ENCODE measurements at places on chromosomes 1 and 21.

- DNase-seq, result no peak
Observed at GRCh38 chr1:226293553-226293920, 15.4 kb downstream of the LIN9 start.

DNA sequence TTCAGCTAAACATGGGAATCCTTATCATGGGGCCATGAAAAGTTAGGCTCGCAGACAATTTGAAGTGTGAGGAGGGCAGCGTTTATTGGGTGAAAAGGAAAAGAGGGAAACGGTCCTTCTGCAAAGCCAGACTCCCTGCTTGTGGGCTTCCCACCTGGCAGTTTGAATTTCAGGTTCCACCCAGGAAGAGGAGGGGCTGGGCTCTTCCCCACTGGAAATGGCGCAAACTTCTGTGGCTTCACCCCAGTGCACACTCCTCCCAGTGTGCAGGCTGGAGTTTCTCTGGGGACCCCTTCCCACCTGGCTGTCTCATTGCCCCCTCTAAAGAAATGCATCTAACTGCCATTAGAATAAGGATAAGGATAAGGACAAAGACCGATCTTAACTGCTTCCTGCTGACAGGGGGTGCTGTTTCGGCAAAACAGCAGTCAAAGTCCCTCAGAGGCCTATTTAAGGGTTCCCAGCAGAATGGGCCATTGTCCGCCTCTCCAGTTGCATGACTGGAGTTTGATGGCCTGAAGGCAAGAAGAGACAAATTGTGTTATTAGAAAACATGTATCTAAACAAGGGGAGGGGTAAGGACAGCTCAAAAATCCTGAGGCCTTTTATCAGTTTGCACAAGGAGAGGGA is 20.4 kb downstream of the AIM2 start:
- DNase-seq, result no peak

DNA sequence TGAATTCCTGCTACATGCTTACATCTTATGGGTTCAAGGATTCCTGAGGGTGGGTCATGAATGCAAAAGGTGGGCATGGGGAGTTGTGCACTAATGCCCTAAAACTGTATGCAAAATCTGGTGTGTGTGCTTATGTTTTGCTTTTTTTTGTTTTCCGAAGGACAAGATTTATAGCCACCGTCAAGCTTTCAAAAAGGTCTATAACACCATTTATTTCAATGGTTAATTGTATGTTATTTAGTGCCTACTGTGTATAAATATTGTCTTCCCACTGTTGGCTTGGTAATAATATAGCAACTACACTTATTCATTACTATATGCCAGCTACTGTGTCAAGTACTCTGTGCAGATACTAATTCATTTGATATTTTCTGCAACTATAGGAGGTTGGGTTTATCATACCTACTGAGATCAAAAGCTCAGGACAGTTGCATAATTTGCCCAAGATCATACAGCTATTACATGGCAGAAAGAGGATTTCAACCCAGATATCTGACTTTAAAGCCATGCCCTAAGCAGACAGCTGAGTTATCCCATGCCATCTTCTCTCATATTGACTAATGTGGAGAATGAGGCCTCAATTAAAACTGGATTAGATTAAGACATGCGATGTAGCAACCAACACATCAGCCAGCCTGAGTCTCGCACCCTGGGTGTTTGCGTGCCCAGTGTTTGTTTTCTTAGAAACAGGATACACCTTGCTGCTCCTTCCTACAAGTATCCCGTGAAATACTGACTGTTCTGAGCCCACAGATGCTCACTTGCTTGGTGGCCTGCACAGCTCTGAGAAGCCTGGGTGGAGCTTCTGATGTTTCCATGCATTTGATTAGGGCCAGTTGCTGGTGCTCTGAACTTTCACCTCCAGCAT is 34.6 kb downstream of the GADD45A start:
- no peak for DNase-seq

- DNase-seq, result no peak
Observed at GRCh38 chr1:109624201-109625010, 4.8 kb downstream of the AMPD2 start.

DNA sequence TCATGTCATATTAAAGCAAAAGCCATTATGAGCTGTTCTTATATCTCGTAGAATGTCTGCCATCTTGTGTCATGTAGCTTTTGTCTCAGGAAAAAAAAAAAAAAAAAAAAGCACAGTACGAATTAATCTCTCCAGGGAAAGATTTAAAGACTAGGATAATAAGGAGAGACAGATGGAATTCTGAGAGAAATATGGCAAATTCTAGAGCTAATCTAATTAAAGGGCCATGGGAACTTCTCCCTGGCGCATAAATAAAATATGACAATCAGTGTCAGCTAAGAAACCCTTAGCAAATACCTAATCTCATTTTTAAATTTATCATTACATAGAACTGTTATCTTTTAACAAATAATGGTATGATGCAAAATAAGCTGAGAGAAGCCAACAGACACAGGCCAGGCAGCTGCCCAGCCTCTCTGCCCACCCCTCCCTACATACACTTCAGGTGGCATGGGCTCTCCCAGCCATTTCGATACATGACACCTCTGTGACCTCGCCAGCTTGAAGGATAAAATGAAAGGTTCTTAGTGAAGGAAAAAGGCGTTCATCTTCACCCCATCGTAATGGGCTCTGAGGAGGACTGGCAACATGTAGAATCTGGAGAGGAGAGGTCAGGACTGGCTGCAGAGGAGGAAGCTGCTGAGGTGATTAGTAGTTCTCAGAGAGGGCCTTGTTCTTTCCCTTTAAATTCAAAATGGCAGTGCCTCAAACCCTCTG is 39.8 kb downstream of the DISC1 start:
- no peak for DNase-seq

GRCh38 chr1:173195596-173196088 is 11.5 kb downstream of the TNFSF4 start:
- DNase-seq, result no peak

DNA sequence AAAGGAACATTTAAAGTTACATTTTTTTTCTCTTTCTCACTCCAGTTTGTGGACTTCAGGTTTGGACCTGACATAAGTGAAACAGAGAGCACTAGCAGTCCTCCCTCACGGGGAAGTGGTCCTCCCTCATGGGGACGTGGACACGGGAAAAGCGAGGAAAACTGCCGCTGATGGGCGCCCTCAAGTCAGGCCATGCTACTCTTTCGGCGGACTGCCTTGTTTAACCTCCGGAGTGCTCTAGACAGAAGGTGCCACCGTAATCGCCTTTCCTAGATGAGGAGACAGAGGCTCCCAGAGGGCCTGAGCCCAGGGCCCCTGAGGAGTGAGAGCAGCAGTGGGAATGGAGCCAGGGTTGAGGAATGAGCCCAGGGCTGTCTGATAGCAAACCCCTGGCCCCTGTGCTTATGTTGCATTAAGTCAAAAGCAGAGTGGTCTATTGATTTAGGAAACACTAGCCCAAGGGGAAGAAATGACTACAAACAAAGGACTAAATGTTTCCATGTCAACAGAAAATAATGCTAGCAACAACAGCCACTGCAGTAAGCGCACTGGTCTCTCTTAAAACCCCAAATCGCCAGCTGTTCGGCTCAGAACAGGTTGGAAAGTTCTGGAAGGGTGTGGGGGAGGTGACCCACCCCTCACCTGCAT is 84.1 kb downstream of the DMRTB1 start:
- DNase-seq, result no peak

DNA sequence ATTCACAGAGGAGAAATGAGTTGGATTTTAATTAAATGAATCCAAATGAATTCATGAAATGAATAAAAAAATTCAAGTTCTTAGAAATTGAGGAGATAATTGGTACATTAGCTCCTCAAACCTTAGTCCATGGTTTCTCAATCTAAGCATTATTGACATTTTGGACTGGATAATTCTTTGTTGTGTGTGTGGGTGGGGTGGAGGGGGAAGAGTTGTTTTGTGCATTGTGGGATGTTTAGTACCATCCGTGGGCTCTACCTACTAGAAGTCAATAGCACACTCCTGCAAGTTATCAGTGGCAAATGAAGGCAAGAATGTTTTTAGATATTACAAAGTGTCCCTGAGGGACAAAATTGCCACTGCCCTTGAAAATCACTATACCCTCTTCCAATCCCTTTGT is 431.9 kb downstream of the PLPP3 start:
- DNase-seq, result no peak

DNA sequence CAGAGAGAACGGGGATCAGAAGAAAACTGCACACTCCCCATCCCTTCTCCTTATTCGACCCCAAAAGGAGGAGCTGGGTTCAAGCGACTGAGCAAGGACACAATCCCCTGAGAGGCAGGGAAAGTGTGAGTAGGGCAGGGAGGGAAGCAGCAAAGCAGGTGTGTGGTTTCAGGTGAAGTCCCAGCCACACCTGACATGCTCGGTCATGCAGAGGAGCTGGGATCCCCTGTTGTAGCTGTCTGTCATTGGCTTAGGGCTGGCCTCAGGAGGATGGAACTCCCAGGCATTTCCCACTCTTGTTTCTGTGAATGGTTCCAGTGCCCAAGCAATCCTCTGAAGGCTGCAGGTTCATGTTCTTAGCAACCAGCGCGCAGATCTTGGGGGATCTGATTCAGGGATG is 150.7 kb downstream of the DSCAM start:
- DNase-seq, result no peak

DNA sequence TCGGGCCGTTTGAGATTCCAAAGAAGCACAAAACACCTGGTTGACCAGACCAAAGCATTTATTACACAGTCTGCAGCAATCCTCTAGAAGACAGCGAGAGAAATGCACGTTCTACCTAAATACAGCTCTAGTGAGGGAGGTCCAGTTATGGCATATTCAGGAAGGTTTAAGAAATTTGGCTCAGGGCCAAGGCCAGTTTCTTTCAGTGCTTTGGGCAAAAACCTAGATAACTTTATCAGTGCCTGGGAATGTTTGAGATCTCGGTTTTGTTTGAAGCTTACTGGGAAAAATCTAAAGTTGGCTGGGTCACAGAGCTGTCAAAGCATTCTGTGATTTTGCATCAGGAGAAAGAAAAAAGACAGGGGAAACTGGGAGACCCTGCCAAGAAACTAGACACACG is 514.0 kb upstream of the TMPRSS15 start:
- no peak for DNase-seq

DNA sequence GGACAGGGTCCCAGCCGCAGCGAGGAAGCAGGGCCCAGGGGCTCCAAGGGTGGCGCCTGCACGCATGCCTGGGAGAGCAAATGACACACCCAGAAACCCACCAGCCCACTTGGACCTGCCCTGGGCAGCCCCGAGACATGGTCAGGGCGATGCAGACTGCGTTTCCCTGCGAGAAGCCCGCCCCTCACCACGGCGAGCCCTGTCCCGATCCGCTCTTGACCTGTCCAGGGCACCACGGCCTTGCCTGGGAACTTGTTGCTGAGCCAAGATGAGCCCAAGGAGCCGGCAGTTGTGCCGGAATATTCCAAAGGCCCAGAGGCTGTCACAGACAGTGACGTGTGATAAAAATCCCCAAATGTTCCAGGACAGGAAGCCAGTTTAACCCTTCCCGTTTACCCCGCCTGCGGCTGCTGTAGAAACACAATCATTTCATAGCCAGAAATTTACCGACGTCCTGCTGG is 78.1 kb downstream of the SIK1 start:
- no peak for DNase-seq

- DNase-seq, result no peak
Observed at GRCh38 chr1:188735567-188735966, 1742.1 kb downstream of the BRINP3 start.

DNA sequence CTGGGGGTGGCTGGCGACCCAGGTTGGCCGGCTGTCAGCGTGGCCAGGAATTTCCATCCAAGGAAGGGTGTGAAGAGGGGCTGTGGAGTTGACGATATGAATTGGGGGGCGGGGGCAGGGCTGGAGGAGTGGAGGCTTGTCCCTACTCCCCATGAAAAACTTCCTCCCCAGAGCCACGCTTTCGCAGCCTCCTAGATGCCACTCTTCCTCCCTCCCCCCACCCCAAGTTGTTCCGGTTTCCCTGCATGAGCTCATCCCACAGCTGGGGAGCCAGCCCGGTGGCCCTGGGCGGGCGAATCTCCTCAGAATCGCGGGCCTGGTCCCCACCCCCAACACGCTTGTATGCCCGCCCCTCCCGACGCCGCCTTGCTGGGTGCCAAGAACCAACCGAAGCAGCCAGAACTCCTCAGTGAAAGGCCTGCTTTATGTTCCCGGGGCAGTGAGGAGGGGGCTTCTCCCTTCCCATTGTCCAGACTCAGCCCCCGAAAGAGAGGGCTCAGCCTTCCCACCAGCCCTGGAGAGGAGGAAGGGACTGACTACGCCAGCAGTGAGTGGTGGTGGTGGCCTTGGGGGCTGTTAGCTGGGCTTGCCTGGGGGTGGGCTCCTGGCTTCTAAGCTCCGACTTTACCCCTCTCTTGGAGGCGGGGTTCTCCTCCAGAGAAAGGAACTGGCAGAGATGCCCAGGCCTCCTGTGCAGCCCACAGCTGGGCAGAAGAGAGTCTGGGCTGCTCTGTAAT is 1.8 kb upstream of the CSMD2 start:
- peak; percentile 74 for DNase-seq

DNA sequence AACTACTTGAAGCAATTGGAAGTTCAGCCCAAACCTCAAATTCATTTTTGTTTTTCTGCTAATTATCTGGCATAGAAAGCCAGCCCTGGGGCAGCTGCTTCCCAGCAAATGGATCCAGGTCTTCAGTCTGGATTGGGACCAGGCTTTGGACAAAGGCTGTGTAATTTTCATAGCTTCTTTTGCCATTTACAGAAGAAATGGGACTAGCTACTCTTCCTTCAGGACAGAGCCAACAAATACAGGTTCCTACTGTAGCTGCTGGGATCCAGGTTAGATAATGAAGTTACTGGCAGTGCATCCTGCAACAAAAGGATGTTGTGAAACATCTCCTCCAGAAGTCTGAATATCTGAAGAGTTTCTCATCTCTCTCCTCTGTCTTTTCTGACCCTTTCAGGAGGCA is 171.5 kb upstream of the CAMK1G start:
- no peak for DNase-seq

- no peak for DNase-seq
Observed at GRCh38 chr21:33411949-33412430, 8.8 kb downstream of the IFNGR2 start.

- no peak for DNase-seq
Observed at GRCh38 chr1:172946814-172947507, 103.8 kb downstream of the TNFSF18 start.

DNA sequence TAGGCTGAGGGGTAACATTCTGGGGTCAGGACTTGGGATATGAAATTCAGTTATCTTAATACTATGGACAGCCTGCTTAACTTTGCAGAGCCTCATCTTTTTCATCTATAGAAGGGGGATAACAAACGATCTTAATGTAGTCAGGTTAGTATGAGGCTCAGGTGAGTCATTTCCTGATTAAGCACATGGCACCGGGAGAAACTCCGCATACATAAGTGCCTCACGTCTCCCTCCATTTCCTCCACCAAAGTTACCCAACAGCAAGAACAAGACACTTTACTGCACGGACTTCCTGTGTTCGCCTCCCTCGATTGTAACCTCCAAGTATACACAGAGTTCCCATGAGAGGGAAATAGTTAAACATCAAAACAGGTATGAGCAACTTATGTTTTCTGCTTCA is 112.7 kb upstream of the COA6 start:
- DNase-seq, result no peak

DNA sequence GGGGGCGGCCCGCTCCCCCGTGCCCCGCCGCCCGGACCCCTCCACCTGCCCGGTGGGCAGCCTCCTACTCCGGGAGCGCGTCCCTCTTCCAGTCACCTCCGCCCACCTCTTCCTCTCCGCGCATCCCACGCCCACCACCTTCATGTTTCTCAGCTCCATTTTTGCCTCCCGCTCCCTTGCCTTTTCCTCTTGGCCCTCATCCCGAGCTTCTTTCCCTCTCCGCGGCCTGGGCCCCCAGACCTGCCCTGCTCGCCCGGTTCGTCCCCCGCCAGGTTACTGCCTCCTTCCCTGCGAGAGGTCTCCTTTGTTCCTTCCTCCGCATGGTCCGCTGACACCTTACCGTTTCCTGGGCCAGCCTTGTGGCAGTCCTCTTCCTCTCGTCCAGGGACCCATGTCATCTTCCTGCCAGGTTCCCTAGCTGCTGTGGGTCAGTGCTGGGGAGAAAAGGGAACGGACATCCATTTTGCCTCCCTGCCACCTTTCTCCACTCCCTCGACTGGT is 563 bp downstream of the QSOX1 start:
- DNase-seq, result no peak

All from anterior cingulate cortex (tissue), 58 donors.